Neural progenitor cell (in vitro differentiated cells): ENCODE measurements at places on chromosomes 12 and 14.

DNA sequence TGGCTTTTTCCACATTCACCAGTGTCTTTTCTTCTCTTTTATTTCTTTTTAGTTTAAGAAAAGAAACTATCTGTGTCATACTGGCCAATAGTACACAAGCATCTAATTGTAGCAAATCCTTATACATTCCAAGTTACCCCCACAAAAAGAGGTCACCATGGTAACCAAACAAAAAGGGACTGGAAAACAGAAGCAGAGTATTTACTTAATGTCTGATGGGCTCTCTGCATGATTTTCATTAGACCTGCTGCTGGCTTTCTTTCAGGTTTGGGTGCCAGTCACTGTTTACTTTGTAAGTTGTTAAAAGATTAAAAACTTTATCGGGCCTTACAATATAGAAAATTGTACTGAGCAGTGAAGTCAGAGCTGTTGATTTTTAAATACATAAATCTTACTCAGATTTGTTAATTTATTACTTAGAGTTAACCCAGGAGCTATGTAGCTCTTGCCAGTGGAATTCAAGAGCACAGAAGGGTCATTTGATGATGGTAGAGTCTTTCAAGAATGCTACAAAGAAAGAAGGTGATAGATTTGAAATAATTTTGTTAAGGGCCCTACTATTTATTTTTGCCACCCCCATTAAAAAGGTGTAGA is 123.9 kb downstream of the BRMS1L start:
- peak; percentile 62 for DNase-seq

- DNase-seq: no peak
Observed at GRCh38 chr12:54393743-54394142, 9.2 kb upstream of the ZNF385A start.

GRCh38 chr12:7498809-7499208 is 4.8 kb downstream of the CD163 start:
- no peak for DNase-seq

GRCh38 chr12:105967038-105967776 is 171.5 kb downstream of the NUAK1 start:
- DNase-seq: no peak

GRCh38 chr14:69005432-69006148 is 26.5 kb upstream of the ACTN1 start:
- DNase-seq: peak; percentile 17
